Vagina (tissue), 2 donors: ENCODE measurements at places on chromosomes 4 and X.

DNA sequence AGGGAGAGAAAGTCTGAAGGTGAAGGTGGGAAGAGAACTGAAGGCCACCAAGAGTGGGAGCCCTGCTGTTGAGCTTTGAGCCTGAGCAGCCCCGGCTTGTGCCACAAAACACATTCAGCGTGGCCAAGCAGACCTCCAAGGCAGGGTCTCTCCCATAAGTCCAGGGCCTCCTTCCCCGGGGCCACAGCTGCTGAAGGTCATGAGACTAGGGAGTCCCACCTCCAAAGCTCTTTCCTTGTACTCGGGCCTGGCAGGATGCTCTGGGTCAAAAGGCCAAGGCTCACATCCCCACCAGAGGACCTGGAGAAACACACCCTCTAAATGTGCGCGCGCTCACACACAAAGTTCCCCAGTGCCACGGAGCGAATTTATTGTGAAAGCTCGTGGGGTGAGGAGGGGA is 3.5 kb upstream of the ARHGAP4 start:
- DNase-seq, result no peak

DNA sequence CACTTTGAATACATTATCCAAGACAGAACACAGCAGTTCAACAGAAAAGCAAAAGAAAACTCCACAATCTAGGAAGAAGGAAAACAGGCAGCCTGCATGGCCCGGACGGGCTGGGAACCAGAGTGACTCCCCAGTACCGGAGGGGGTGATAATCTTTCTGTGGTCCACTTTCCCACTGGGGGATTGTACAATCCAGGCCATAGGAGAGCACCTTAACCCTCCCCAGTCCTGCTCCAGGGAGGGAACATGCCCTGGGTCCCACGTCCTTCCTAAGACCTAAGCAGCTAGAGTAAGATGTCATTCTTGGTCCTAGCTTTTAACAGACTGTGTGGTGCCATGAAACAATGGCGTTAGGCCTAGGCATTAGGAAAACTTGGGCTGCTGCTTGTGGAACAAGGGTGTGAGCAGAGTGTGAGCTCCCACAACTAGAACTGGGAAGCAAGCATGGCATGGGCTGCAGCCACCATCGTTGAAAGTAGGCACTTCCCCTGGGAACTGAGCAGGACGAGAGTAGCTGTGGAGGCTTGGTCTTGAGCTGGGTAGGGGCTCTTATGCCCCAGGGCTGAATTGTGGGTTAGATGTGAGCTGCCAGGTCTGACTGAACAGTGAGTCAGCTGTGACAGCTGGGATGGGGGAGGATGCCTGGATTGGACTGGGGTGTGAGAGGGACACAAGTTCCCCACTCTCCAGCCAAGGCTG is 42.4 kb downstream of the NAT8L start:
- DNase-seq, result no peak

GRCh38 chrX:97311066-97311778 is 427.5 kb downstream of the RPA4 start:
- no peak for DNase-seq

- no peak for DNase-seq
Measured at GRCh38 chr4:185772391-185773093, 39.5 kb downstream of the SORBS2 start.
